Lower lobe of right lung (tissue), 2 donors: ENCODE measurements at places on chromosomes 1 and 21. TPM values are rescaled to one million over a fixed set of nuclear protein-coding genes. Genes with fewer than 3 reads are reported as not detected.

- DNase-seq: no peak
Observed at GRCh38 chr1:59378621-59379370, 81.9 kb downstream of the FGGY start.

The MCL1 gene
- total RNA-seq: 387 TPM

The B4GALT2 gene
- total RNA-seq: 17.3 TPM

DNA sequence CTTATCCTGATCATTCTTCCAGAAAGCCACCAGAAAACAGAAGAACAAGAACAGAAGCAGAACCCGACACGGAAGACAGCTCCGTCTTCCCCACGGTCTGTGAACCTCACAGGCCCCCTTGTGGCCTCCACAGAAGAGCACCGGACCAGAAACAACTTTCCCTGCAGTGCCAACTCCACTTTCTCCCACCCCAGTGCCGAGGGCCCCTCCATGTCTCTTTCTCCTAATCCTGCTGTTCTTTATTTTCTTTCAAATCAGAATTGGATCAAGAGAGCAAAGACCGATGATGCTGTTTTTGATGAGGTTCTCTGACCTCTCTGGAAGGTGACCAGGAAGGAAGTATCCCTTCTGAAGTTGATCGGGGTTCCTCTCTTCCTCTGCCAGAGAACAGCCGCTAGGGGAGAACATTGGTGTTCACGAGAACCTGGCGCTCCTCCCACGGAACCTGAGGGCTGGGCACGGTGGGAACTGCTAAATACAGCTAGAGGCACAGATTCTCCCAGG lies 58.9 kb upstream of the CTTNBP2NL start:
- peak; percentile 56 for DNase-seq

DNA sequence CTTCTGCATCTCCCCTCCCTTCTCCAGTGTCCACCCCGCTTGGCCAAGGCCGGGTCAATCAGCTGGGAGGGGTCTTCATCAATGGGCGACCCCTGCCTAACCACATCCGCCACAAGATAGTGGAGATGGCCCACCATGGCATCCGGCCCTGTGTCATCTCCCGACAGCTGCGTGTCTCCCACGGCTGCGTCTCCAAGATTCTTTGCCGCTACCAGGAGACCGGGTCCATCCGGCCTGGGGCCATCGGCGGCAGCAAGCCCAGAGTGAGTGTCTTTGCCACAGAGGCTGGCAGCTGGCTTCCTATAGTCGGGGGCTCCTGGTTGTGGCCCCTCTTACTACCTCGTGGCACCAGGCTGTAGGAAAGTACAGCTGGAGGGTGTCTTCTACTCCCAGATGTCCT lies 3.6 kb downstream of the PAX7 start:
- no peak for DNase-seq
